ENCODE measurements at places on chromosomes 2 and 18. TPM values are rescaled to one million over a fixed set of nuclear protein-coding genes. Genes with fewer than 3 reads are reported as not detected.

PLCL1 gene
- not detected for total RNA-seq

- no peak for DNase-seq
Measured at GRCh38 chr2:109677835-109678580, 63.8 kb downstream of the SOWAHC start.

DNA sequence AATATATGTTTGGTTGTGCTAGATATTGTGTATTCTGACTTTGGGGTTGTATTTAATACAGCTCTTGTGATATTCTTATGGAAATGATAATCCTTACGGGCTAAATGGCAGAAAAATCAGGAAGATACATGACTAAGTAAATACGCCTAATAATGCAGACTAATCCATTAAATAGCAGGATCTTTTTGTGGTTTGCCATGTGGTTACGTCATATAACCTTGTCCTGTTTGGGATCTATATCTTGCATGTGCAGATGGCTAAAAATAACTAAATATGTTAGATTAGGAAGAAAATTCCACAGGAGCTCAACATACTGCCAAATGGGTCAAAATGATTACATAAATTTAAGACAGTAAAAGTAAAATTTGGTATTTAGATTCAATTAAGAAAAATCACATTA lies 83.0 kb downstream of the NEB start:
- DNase-seq = no peak

SCN1A gene
- total RNA-seq = not detected

GPC1 gene
- 78.1 TPM for total RNA-seq

ALLC gene
- total RNA-seq = not detected

IL36B gene
- not detected for total RNA-seq

DNA sequence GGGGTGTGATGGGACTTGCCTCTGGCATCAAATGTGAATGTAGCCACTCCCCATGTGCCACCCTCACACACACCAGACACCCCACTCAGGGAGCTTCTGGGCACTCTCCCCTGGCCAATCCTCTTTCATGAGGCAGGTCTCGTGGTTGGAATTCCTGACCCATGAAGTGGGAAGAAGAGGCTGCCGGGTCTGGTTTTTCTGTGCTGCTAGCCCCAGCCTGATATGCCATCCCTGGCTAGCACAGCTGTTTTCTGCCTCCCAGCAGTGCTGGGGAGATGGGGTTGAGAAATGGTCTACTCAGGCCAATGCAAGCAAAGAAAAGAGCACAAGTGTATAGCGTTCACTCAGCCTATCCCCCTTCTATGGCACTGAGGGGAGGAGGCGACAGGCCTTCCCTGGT lies 1.2 kb upstream of the C2orf72 start:
- no peak for DNase-seq

GRCh38 chr2:224894356-224894755 lies 147.9 kb downstream of the DOCK10 start:
- no peak for DNase-seq

GRCh38 chr18:50038448-50038847 lies 156.5 kb downstream of the MYO5B start:
- no peak for DNase-seq

GRCh38 chr2:204665771-204666170 lies 120.5 kb downstream of the PARD3B start:
- no peak for DNase-seq

ADD2 gene
- total RNA-seq = 0.08 TPM

- peak; percentile 55 for DNase-seq
Measured at GRCh38 chr18:8455661-8456614, 153.3 kb upstream of the RAB12 start.

DNA sequence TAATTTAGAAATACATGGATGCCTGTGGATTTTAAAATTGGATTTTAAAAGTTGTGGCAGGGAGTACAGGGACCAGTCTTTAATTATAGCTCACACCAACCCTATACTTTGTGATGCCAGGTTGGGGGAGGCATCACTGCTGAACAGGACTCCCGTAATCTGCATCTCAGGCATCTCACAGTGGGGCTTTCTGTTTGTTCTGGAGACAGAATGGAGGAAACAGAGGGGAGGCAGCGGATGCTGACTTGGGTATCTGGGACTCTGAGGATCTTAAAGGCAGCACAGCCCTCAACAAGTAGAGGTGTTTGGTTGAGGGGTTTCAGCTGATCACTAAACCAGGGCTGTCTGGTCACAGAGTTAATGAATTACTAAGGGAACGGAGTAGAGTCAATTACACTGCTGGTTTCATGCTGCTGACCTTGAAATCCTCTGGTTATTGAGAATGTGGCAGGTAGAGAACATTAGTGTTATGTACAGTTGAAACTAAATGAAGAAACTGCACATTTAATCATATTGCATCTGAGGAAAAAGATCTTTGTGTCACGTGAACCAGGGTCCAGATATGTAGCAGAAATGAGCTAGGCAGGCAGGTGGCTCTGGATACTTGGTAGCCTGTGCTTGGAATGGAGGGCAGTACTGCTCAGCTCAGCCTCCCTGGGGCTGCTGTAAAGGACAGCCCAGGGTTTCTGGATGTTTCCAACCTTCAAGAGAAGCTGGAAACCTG lies 40.3 kb downstream of the FHOD3 start:
- no peak for DNase-seq

DNA sequence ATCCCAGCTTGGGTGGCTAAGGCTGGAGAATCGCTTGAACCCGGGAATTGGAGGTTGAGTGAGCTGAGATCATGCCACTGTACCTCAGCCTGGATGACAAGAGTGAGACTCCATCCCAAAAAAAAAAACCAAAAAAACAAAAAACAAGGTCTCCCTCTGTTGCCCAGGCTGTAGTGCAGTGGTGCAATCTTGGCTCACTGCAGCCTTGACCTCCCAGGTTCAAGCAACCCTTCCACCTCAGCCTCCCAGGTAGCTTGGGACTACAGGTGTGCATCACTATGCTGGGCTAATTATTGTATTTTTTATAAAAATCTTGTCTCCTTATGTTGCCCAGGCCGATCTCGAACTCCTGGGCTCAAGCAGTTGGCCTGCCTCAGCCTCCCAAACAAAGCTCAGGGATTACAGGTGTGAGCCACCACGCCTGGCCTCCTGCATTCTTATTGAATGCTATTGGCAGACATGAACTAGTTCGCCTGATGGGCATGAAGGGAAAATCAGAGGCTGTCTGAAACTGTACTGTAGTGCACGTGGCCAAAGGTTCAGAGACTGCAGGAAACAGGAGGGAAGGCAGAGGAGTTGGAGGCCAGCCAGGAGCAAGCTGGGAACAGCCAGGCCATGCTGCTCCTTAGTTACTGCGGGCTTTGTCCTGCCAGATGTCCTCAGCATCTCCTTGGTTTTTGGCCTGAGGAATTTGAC lies 16.0 kb upstream of the ASXL2 start:
- peak; percentile 51 for DNase-seq

ADAM23 gene
- 25.0 TPM for total RNA-seq

DNA sequence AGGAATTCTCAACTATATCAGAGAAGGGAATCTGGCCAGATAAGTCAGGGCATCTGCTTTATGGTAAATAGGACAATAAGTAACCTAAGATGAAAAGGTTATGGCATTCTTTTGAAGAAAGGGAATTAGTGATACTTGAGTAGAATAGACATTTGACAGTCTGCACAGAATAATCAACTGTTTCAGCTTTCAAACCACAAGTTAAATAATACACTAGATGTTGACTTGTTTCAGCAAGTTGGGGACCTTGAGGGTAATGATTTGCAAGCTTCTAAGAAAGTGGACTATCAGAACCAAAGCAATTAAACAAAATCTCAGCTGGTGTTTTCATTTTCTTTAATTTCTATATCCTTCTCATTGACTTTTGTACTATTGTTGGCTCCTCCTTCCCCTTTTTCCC lies 54.5 kb downstream of the SLC39A10 start:
- DNase-seq = no peak

GRCh38 chr2:136251885-136252585 lies 134.1 kb upstream of the CXCR4 start:
- no peak for DNase-seq

DNA sequence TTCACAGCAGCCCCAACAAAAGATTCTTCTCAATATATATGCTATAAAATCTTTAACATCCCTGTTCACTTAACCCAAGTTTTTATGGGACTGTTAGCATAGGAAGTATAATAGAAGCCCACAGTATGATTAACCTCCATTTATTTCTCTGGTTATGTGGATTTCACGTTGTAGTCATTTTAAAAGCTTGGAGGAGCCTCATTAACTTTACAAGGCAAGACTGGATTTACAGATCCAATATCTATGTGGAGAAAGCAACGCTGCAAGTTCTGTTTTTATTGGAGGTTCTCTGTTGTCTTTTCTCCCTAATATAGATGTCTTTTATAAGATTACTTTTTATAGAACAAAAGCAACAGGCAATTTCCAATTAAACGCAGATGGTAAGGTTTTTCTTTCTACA lies 114.9 kb upstream of the SYT4 start:
- DNase-seq = no peak

TMEM178A gene
- 0.14 TPM for total RNA-seq

GRCh38 chr2:24731923-24732322 lies 61.3 kb downstream of the PTRHD1 start:
- no peak for DNase-seq

GRCh38 chr2:227805578-227805977 lies 8.1 kb upstream of the CCL20 start:
- peak; percentile 67 for DNase-seq

- no peak for DNase-seq
Measured at GRCh38 chr2:28058791-28059190, 168.3 kb downstream of the BABAM2 start.

LYPD1 gene
- total RNA-seq = 0.04 TPM

TMEM163 gene
- total RNA-seq = 0.04 TPM

- peak; percentile 57 for DNase-seq
Measured at GRCh38 chr2:47174733-47175361, 19.7 kb upstream of the STPG4 start.

DNA sequence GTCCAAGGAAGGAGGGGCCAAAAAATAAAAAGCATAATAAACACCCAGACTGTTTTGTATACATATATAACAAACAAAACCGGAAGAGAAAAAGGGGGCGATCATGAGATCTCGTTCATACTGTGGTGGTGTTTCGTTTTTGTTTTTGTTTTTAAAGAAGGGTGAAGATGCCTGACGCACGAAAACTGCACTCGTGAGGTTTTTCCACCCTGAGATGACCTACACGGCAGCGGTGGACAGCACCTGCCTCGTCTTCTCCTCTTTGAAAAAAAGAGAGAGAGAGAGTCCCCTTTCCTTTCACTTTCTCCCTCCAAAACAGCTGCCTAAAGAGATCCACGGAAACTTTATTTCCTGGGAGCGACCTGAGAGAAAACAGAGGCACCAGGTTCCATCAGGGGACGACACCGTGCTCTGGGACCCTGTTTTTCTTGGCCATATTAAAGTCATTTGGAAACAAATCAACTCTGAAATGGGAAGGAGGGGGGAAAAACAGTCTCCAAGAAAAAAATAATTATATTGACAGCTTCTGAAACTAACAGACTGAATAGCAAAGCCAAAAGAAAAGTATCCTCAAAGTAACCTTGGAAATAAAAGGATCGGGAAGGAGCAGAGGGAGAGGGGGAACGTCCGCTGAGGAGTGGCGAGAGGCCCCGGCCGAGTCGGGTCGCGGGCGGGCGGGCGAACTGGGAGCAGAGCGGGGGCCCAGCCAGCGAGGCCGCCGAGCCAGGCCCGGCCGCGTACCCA lies 3.5 kb downstream of the POU3F3 start:
- no peak for DNase-seq

DNA sequence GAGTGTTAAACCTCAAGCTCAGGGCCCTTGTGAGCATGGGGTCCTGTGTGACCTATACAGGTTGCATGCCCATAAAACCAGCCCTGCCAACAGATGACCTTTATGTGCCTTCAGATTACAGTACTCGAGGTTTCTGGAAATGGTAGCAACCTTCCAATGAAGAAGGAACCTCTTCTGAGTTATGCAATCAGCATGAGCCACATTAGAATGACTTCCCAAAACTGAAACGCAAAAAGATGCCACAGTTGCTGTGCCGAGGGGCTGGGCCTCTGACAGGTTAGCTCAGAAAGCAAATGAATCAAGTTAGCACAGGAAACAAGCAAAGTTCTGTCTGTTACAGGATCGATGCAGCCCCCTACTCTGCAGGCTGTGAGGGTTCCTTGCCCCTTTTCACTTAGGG lies 37.7 kb downstream of the TGFA start:
- no peak for DNase-seq

GRCh38 chr18:8662560-8663255 lies 42.6 kb upstream of the MTCL1 start:
- no peak for DNase-seq

LRATD1 gene
- not detected for total RNA-seq

MBP gene
- total RNA-seq = not detected

DNA sequence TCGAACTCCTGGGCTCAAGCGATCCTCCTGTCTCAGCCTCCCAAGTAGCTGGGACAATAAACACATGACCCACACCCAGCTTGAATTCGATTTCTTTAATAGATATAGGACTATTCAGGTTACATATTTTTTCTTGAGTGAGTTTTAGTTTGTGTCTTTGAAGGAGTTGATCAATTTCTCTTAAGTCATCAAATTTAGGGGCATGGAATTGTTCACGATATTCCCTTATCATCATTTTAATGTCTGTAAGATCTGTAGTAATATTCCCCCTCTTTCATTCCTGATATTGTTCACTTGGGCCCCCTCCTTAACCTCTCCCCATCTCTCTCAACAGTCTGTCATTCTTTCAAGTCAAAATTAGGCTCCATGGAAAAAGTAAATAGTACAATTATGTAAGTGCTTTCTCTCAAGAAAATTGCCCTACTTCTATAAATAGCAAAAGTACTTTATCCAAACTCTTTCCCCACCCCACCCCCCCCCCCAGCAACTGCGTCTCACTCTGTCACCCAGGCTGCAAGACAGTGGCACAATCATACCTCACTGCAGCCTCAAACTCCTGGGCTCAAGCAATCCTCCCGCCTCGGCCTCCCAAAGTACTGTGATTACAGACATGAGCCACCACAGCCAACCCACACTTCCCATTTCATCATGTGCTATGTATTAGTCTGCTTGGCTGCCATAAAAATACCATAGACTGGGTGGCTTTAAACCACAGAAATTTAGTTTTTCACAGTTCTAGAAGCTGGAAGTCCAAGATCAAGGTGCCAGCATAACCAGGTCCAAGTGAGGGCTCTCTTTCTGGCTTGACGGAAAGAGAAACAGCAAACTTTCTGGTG lies 20.1 kb downstream of the WDR33 start:
- no peak for DNase-seq
